Fibroblast of skin of right biceps (primary cell): ENCODE measurements at places on chromosomes 11 and 22.

GRCh38 chr22:33599596-33599995, 320.7 kb downstream of the LARGE1 start:
- DNase-seq: no peak

DNA sequence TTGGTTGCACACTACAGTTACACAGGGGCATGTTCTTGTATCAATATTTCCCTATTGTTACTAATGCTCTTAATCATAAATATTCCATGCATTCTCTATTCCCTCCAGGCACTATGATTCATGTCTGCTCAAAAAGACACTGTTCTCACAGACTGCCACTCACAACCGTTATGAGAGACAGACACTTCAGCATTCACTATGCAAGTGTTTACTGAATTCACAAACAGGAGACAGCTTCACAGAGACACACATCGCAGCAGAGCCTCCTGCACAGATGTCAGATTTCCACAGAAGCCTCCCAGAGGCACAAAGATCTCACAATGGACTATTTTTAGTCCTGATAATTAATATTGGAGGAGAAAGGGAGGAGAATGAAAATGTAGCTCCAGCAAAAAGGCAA, 930.4 kb downstream of the OPCML start:
- peak; percentile 57 for DNase-seq

GRCh38 chr11:67033661-67034166, 10.8 kb downstream of the SYT12 start:
- peak; percentile 98 for DNase-seq

DNA sequence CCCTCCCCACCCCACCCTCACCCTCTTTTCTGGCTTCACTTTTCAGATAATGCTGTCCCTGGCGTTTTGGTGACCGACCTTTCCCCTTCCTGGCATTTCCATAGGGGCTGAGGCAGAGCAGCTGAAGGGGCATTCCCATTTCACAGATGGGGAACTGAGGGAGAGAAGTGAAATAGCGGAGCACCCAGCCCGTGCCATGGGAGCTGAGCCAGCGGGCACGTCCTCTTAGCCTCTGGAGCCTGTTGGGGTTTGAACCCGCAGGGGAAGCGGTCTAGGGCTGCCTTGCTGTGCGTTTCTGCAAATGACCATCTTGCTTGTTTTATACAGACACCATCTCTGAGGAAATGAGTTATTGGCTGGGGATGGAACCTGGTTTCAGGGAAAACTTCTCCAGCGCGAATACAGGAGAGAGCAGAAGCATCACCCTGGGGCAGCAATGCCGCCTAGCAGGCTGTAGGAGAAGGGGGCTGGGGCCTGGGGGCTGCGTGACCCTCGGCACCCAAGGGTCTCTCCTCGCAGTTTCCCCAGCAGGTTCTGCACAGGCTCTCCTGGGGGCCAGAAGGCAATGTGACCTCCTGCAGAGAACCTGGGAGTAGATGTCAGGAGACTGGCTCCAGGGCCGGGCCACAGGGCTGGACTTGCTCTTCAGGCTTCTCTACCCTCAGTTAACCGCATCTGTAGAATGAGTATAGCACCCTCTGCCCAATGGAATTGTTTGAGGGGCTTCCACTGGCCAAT, 1.5 kb downstream of the PTPRJ start:
- DNase-seq: no peak

GRCh38 chr22:25039754-25040153, 87.2 kb downstream of the KIAA1671 start:
- no peak for DNase-seq

- DNase-seq: no peak
Measured at GRCh38 chr11:125591649-125592304, 875 bp upstream of the STT3A start.

- no peak for DNase-seq
Measured at GRCh38 chr11:35088676-35089075, 50.3 kb upstream of the CD44 start.

DNA sequence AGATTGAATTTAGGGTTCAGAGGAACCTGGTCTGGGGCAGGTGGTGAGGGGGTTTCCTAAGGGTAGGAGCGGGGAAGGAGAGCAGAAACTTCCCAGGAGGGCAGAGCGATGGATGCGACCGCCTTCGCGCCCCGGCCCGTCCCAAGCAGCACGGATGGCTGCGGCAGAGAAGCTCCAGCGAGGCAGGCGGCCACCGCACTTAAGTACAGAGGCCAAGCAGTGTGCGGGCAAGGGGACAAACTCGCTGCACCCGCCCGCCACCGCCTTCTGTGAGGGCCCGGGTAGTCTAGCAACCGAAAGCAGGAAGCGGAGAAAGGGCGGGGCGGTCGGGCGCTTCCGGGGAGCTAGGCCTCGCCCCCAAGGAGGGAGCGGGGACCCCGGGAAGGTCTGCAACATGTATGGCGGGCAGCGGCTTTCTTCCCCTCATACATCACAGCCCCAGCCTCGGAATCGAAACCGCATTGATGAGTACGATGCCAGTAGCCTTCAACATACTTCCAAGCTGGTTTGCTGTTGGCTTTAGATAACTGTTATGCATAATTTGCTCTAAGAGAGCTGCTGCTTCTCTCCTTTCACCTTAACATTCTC, at the start of gene AGBL2:
Gene AGBL2, minus strand, starts transcription at position 288 of the 588 bp plus-strand sequence. CDS start 719 bp downstream, outside the sequence.
- peak; percentile 67 for DNase-seq

GRCh38 chr11:113554526-113554925, 79.3 kb upstream of the DRD2 start:
- DNase-seq: no peak

GRCh38 chr11:89443361-89444322, 47.5 kb downstream of the NOX4 start:
- DNase-seq: no peak
